Mammary microvascular endothelial cell (primary cell): ENCODE measurements at places on chromosomes 2 and 18. TPM values are rescaled to one million over a fixed set of nuclear protein-coding genes. Genes with fewer than 3 reads are reported as not detected.

The DTNA gene
- 3.4 and 4.9 TPM in 2 replicates for total RNA-seq

The SERPINB2 gene
- total RNA-seq = 5.7 and 6.3 TPM in 2 replicates

The SCYGR1 gene
- total RNA-seq = not detected in 2 replicates

The KCNS3 gene
- total RNA-seq = 1.1 and 4.8 TPM in 2 replicates

The TMEM200C gene
- not detected in 2 replicates for total RNA-seq

The ALLC gene
- not detected in 2 replicates for total RNA-seq

The GAL3ST2 gene
- not detected in 2 replicates for total RNA-seq

The G6PC2 gene
- total RNA-seq = not detected in 2 replicates

The PAX8 gene
- 2.1 and 2.8 TPM in 2 replicates for total RNA-seq

The COLEC11 gene
- total RNA-seq = 0.25 TPM in 1 of 2 replicates, not detected in the other

The CD8B2 gene
- not detected in 2 replicates for total RNA-seq

The OSR1 gene
- total RNA-seq = 0.40 TPM in 1 of 2 replicates, not detected in the other

The ABCG5 gene
- total RNA-seq = not detected in 2 replicates

The SP3 gene
- 37.6 and 49.8 TPM in 2 replicates for total RNA-seq

The GTF2A1L gene
- 0.60 TPM in 1 of 2 replicates, not detected in the other for total RNA-seq

The PCARE gene
- total RNA-seq = not detected in 2 replicates

The LCT gene
- total RNA-seq = not detected in 2 replicates

The CCL20 gene
- total RNA-seq = 4.6 and 6.5 TPM in 2 replicates

The SPATA3 gene
- not detected in 2 replicates for total RNA-seq

The VWC2L gene
- not detected in 2 replicates for total RNA-seq

The BIN1 gene
- 18.5 and 23.2 TPM in 2 replicates for total RNA-seq

The IL36B gene
- not detected in 2 replicates for total RNA-seq

The DES gene
- not detected in 2 replicates for total RNA-seq

The LRRC30 gene
- not detected in 2 replicates for total RNA-seq

The ITPRIPL1 gene
- 3.2 and 4.1 TPM in 2 replicates for total RNA-seq

The IDH1 gene
- total RNA-seq = 105 and 109 TPM in 2 replicates

The TEX44 gene
- not detected in 2 replicates for total RNA-seq

The RAX gene
- total RNA-seq = not detected in 2 replicates

The IL36RN gene
- total RNA-seq = not detected in 2 replicates

The ABCB11 gene
- total RNA-seq = under 0.01 and 0.05 TPM in 2 replicates

The SP140 gene
- under 0.01 and 0.20 TPM in 2 replicates for total RNA-seq

The ANKRD62 gene
- total RNA-seq = not detected in 2 replicates

The AGFG1 gene
- total RNA-seq = 67.0 and 79.0 TPM in 2 replicates
